ENCODE measurements at places on chromosomes 12 and 14. TPM values are rescaled to one million over a fixed set of nuclear protein-coding genes. Genes with fewer than 3 reads are reported as not detected.

The VWF gene
- polyA plus RNA-seq, result 0.12 TPM

- DNase-seq, result no peak
These were observed 127.2 kb upstream of the GSC start for GRCh38 chr14:94897082-94897481.

DNA sequence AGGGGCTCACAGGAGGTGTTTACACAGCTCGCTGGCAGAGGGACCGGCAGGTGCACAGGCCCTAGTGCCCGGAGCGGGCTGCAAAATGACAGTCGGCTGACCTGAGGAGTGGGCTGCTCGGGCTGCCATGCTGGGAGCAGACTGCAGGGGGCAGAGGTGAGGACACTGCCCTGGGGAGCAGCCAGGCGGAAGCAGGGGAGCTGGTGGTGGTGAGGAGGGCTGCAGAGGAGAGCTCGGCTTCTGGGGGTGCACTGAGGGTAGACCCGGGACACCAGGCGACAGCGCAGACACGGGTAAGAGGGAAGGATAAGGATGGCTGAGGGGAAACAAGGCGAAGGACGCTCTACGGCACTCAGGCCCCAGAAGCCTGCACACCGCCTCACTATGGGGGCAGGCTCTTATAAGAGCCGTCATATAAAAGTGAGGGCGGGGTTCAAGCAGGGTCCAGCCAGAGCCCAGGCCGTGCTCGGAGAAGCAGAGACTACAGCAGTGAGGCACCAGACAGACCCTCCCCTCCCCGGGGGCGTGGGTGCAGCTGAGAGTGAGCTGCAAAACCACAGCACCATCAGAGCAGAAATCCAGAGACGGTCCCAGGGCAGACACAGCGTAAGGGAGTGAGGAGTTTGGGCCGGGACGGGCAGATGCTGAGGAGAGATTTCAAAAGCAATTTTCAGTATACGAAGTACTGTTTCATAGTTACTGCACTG lies 62.5 kb downstream of the CCDC88C start:
- DNase-seq, result peak; percentile 75

- DNase-seq, result no peak
These were observed 485.4 kb upstream of the CCDC196 start for GRCh38 chr14:66000766-66001165.

The B4GALNT1 gene
- polyA plus RNA-seq, result 5.2 TPM

The FGF6 gene
- polyA plus RNA-seq, result not detected

- DNase-seq, result no peak
These were observed 42.0 kb upstream of the TSPAN9 start for GRCh38 chr12:3035171-3035570.

GRCh38 chr14:89629383-89629782 lies 212.3 kb upstream of the FOXN3 start:
- no peak for DNase-seq

GRCh38 chr12:114735680-114736374 lies 51.9 kb upstream of the TBX3 start:
- no peak for DNase-seq

The DNAH10 gene
- 0.15 TPM for polyA plus RNA-seq

GRCh38 chr12:6630736-6631135 lies 5.0 kb downstream of the LPAR5 start:
- DNase-seq, result peak; percentile 76

The CLEC4C gene
- not detected for polyA plus RNA-seq

DNA sequence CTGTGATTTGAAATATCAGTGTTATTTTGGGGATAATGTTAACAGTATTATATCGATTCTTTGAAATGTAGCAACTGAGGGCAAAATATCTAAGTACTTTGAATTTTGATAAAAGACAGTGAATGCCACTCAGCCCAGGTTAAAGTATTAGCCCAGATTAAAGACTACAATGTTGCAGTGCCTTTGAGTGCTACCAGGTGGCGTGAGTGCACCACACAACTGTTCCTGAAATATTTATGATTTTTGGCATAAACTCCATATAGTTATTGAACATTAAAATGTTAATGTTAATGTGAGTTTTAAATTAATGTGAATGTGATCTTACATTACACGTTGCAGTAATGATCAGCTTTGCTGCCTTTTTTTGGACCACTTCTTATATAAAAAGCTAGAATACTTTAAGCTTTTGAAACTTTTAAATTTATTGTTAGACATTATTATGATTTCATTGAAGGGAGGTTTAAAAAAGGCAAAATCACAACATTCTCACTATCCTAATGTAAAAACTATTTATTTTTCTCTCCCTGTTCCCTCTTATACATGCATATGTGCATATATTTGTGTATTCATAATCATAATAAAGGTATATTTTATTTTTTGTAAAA lies 22.5 kb downstream of the MRPS35 start:
- DNase-seq, result peak; percentile 55

DNA sequence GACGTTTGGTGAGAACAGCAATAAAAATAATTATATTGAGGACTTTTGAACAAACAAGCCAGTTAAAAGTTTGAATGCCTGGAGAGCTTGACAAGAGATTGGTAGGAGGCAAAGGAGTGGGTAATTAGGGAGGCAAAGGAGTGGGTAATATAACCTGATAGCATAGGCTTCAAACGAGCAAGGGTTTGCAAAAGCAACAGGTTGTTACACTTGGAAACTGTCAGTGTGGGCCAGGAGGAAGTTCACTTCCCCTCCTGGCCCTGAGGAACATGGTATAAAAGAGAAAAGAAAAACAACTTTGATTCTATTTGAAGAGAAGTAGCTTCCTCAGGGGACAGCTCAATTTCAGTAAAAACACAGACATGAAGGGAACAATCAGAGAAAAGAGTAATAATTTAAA lies 121.7 kb downstream of the CCER1 start:
- DNase-seq, result no peak

GRCh38 chr14:96895658-96896271 lies 98.6 kb downstream of the VRK1 start:
- DNase-seq, result no peak

DNA sequence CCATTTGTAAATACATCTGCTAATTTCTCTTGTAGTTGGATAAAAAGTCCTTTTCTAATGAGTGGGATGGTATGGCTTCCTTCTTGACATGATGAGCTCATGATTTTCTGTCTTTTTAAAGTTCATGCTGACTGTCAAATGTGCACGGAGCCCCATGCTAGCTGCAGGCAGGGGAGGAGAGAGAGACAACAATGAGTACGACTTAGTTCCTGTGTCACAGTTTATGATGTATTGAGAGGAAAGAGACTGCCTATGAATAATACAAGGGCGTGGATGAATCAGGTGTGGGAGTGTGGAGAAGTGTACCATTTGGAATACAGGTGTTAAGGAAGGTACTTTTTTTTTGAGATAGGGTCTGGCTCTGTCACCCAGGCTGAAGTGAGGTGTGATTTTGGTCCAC lies 10.7 kb upstream of the TBC1D30 start:
- DNase-seq, result no peak

DNA sequence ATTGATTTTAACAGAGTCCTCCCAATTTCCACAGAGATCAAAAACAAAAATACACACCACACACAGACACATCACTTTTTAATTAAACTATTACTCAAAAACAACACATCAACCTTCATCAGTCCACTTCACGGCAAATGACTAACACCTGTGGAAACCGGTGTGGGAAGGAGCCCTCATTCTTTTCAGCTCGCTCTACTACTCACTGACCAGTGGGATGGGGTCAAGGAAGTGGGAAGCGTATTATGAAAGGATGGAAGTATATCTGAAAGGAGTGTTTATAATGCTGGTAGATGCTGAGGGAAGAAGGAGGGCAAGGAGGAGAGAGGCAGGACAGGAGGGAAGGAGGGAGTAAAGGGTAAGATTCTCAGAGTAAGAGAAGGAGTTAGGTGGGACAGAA lies 156.5 kb downstream of the EPS8 start:
- DNase-seq, result no peak

DNA sequence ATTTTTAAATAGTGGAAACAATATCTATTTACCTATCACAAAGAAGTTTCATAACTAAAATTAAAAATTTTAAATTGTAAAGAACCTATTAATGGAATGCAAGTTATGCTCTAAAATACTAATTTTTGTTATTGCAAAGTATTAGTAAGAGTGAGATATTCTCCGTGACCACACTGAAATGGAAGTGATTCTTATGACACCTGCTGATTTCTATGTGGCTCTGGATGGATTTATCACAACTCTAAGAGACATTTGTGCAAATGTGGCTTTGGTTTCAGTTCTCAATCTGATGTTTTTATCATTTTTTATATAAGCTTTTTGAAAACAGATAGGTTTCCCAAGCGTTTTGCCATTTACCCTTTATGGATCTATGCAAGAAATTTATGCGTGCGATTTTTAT lies 497.8 kb downstream of the NAV3 start:
- no peak for DNase-seq

- peak; percentile 69 for DNase-seq
These were observed 19.1 kb upstream of the ACVR1B start for GRCh38 chr12:51932218-51933076.

The MBIP gene
- polyA plus RNA-seq, result 11.5 TPM

The INSM2 gene
- polyA plus RNA-seq, result 0.15 TPM

DNA sequence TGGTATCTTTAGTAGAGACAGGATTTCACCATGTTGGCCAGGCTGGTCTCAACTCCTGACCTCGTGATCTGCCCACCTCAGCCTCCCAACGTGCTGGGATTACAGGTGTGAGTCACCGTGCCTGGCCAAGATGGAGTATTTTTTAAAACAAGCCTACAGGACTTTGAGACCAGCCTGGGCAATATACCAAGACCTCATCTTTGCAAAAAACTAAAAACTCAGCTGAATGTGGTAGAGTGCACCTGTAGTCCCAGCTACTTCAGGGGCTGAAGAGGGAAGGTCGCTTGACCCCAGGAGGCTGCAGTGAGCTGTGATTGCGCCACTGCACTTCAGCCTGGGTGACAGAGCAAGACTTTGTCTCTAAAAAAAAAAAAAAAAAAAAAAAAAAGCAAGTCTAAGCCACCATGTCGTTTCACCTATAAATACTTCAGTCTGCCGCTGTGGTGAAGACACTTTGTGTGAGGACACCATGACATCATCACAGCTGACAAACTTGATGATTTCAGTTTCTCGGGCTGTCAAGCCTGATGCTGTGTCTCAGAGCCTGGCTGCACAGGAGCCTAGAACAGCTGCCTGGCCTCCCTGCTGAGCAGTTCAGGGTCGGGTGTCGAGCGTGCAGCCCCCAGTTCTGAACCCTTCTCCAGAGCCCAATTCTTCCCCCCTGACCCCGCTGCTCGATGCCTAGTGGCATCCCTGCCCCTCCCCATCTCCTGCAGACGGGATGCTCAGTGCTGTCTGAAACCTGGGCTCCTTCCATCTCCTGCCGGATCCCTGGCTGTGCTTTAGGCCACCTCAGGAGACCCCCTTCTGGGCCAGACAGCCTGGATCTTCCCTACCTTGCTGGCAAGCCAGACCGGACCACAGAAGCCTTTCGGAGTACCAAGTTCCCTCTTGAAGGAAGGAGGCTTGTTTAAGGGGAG lies 119.2 kb upstream of the EVL start:
- DNase-seq, result no peak
